A549 (cell line): ENCODE measurements at places on chromosomes 7 and 10.
A peak's percentile ranks its signal among the peaks of the same experiment; 100 is the strongest.

- no peak for DNase-seq
These were observed 836.1 kb upstream of the KCND2 start for GRCh38 chr7:119436882-119437281.

- DNase-seq: no peak
These were observed 88.5 kb downstream of the PAXIP1 start for GRCh38 chr7:154914308-154914995.

GRCh38 chr10:112779025-112779770 is 170.8 kb upstream of the TCF7L2 start:
- no peak for DNase-seq

GRCh38 chr10:6926971-6927370 is 346.9 kb upstream of the PRKCQ start:
- DNase-seq: no peak

- no peak for DNase-seq
These were observed 221.2 kb downstream of the ADRA2A start for GRCh38 chr10:111298031-111298430.

DNA sequence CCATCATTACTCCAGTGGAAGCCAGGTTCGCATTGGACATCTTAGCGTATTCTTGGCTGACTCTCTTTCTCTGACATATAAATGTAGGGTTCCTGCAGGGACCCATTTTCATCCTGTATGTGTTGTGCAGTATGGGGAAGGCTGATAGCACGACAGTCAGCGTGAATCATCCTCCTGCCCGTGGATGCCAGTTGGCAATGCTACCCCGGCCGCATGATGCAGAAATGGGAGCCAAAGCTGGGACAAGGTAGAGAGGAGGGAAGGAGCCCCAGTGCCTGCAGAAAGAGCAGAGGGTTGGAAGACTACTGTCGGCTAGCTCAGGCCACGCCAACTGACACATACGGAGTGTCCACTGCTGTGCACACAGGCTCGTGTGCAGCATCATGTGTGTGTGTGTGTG is 251.6 kb downstream of the SKAP2 start:
- DNase-seq: no peak

GRCh38 chr7:94823947-94824346 is 83.4 kb upstream of the PPP1R9A start:
- peak; percentile 1 for DNase-seq

GRCh38 chr10:11828682-11829284 is 5.6 kb downstream of the PROSER2 start:
- no peak for DNase-seq

- no peak for DNase-seq
These were observed 85.8 kb downstream of the HIF1AN start for GRCh38 chr10:100621360-100622205.

- no peak for DNase-seq
These were observed 192.5 kb upstream of the SEMA3C start for GRCh38 chr7:81111358-81111757.

DNA sequence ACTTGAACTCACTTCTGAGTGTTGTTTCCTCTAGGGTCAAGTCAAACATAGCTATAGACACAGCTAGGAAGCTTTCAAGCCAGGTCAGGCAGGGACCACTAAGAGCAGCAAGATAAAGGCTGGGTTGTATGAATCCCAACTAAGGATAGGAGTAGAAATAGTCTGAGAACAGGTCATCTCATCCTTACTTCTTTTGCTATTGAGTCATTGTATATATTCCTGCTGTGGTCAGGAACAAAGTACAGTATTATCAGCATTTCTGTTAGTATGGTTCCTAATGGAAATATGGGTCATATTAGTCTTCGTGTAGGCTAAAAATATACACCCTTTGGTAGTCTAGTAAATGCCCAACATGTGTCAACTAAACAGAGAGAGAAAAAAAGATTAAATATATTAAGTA is 145.3 kb downstream of the BTAF1 start:
- no peak for DNase-seq

GRCh38 chr10:106185951-106186350 is 978.6 kb downstream of the SORCS1 start:
- no peak for DNase-seq

GRCh38 chr10:58360412-58361004 is 24.7 kb upstream of the TFAM start:
- no peak for DNase-seq

DNA sequence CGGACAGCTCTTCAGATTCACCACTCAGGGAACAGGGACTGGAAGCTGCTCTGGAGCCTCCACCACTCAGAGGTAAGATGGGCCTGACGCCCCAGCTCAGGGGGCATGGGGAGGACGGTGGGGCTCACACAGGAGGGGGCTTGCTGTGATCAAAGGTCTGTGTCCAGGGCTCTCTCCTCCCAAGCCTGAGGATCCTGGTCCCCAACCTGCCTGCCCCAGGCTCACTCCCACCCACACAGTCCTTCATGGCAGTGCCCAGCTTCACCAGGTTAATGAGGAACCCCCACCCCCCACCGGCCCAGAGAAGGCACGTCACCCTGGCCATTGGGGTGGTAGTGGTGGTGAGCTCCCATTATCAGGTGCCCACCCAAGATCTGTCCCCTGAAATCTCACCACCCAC is 926.7 kb upstream of the ZNF722 start:
- DNase-seq: no peak

DNA sequence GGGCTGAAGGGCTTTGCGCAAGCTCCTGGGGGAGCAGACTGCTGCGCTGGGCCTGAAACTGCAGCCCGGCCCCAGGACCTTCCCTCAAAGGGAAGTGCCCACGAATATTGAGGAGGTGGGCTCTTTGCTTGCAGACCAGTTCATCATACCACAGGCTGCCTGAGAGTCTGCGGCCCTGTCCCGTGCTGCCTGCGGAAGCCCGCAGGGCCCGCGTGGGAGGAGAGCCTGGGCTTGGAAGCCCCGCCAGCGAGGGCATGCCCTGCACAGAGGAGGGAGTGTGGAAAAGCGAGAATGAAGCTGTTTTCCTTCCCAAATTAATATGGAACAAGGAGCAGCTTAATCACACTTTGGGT is 83.6 kb upstream of the MKI67 start:
- no peak for DNase-seq

DNA sequence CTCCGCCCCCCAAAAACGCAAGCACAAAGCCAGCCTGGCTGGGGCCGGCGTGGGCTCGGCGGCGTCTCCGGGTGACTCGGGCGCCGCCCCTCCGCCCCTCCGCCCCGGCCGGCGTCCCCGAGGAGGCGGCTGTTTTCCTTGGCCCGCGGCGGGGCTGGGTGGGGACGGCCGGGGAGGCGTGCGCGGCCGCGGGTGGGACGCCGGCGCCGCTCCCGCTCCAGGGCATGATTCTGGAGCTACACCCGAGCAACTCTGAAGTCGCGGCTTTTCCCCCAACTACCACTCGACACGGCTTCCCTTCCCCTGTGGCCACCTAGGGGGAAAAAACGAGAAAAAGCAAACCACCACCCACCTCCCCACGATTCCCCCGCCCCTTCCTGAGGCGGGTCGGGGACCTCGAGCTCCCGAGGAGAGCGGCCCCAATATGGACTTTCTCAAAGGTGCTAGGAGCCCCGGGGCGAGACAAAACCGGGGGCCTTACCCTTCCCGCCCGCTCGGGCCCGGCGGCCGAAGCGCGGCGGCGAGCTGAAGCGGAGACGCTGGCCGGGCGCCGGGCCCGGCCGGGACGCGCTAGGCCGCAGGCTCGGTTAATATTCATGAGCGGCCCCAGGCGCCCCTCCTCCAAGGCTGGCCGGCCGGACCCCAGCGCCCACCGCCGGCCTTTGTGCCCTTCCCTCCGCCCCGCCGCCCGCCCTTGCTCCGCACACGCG is 856 bp downstream of the ARHGAP21 start:
- DNase-seq: peak; percentile 61

GRCh38 chr7:158655931-158656441 is 48.6 kb downstream of the NCAPG2 start:
- no peak for DNase-seq

GRCh38 chr10:97069576-97070362 is 116.0 kb downstream of the SLIT1 start:
- DNase-seq: peak; percentile 84

DNA sequence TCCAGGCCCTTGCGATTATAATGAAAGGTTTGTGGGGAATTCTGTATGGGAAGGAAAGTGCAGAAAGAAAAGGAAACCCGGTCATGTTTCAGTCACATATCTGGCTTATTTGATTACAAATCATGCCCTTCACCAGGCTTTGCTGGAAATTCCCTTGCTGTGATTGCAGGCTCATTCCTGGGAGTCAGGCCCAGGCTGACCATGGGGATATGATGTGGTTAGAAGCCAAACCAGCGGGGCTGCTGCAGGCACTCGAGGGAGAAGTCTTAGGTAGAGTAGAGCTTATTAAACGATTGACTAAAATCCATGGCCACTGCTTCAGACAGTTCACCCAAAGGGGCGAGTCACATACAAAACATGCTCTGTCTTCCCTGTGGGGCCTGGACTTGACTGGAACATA is 16.2 kb downstream of the PKD1L1 start:
- no peak for DNase-seq

DNA sequence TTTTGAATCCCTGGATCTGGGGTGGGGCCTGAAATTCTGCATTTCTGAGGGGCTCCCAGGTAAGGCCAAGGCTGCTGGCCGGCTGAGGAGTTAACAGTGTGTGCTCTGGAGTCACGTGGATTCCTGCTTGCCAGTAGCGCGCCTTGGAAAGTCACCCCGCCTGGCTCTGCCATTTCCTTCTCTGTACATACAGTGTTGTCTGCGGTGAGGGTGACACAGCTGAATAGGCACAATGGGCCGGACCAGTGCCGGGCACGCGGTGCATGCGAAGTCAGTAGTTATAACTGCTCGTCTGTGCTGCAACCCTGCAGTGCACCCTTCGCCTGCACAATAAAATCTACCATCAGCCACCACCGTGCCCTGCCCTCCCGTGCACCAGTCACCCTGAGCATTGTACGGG is 68.0 kb upstream of the EEPD1 start:
- DNase-seq: no peak

DNA sequence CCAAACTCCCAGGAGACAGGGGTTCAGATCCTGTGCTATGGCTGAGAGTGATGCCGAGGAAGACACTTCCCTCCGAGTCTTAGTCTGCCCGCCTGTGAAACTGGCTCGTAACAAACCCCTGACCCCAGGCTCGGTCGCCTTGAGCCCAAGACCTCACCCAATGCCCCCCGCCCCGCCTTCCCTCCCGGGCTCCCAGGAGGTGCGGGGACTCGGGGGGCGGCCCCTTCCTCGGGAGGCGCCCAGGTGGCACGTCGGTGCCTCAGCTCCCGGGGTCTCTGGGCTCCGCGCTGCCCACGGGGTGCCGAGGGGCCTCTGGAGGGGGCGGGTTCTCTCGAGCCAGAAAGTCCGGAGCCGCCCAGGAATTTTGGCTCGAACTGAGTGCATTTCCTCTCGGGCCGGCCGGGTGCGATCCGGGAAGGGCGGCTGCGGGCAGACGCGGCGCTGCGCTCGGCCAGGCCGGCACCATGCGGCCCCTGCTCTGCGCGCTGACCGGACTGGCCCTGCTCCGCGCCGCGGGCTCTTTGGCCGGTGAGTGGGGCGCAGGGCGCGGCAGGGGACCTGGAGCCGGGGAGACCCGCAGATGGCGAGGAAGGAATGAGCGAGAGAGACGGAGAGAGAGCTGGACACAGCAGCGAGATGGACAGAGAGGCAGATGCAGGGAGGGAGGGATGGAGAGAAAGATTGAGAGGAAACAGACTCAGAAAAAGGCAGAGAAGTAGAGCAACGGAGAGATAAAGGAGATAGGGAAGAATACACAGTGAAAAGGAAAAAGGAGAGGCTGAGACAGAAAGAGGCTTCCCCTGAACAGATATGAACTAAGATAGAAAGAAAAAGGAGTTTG is at the start of gene PLAC9:
PLAC9 (plus strand) TSS at position 432 of the 841 bp plus-strand sequence; CDS start at position 465, 33 bp downstream.
- DNase-seq: peak; percentile 18
